COR-L47 (cell line): ENCODE measurements at places on chromosomes 6 and 20.

DNA sequence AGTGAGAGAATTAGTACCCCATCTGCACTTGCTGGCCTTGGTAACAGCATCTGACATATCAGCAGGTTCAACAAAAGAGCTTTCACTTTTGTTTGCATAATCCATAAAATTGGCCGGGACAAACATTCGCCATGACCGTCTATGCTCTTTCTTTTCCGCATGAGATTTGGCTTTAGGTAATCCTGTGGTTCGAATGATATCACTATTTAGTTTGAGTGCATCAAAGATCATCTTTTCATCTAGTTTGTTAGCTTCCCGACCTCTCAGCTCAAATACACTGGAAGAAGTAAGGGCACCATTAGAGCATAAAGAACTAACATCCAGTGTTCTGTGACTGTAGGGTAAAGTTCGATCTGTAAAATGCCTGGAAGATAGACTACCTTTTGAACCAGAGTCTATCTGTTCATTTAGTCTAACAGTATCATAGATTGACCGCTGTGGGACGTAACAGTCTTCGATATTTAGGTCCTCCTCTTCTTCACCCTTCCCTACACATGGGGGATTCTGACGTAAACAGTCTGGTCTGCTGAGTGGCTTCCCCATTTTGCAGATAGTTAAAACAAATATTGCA lies 101.6 kb downstream of the DST start:
- DNase-seq = no peak

DNA sequence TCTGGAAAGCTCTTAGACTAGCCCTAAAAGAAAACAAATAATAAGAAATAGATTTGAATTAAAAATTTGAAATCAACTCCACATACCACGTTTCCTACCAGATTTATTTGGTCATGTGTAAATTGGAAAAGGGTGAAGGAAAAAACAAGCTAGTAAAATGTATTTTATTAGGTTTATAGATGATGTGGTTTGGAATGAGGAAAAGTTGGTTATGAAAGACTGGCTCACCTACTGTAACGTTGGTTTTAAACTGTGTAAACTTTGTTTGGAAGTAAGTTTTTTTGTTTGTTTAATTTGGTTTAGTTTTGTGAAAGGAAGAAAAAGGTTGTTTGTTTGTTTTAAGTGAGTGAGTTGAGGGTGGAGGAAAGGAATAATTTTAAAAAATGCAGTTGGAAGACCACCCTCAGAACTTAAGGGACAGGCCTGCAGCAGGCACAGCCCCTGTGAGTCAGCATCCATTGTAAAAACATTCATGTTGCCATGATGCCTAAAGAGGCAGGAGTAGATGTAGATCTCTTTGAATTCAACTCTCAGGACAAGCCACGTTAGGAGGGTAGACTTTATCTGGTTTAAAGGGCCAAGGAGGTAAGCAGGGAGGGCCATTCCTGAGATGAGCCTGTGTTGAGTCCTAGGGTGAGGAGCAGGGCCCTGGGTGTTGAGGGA lies 93.7 kb upstream of the SCGN start:
- DNase-seq = no peak

- DNase-seq = no peak
Measured at GRCh38 chr6:18393698-18394097, 6.5 kb downstream of the RNF144B start.

DNA sequence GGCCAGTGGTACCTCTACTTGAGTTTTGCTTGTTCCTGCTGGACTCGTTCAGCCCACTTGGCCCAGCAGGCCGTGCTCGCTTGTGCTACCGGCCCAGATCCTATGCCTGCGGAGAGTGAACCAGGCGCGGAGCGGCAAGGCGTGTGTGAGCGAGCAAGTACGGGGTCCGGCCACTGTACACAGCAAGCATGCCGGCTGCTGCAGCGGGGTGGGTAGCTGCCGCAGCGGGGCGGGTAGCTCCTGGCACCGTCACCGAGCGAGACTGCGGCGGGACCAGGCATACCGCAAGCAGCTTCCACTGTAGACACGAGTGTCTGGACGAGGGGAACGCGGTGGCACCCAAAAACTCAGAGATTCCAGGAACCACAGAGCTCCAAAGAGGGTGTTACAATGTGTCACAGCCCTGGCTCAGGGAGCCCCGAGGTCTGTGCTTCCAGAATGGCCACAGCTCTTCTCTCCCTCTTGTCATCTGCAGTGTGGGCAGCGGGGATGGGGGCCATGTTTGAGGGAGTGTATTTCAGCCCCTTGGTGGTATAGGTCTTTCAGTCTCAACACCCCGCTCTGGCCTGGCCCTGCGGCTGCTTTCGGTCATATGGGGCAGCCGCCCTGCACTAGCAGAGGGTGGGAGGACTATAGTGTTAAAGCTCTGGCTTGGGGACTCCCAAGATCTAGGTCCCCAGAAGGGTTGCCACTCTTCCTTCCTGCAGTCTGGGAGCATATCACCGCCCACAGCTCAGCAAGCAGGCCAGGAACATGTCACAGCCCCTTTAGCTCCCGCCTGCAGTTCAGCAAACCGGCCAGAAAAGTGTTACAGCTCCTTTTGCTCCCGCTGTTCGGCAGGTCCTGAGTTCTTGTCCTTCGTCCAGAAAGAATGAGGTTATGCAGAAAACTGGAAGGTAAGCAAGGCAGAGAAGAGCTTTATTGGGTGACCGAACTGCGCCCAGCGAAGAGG lies 6.1 kb upstream of the RWDD1 start:
- DNase-seq = no peak

DNA sequence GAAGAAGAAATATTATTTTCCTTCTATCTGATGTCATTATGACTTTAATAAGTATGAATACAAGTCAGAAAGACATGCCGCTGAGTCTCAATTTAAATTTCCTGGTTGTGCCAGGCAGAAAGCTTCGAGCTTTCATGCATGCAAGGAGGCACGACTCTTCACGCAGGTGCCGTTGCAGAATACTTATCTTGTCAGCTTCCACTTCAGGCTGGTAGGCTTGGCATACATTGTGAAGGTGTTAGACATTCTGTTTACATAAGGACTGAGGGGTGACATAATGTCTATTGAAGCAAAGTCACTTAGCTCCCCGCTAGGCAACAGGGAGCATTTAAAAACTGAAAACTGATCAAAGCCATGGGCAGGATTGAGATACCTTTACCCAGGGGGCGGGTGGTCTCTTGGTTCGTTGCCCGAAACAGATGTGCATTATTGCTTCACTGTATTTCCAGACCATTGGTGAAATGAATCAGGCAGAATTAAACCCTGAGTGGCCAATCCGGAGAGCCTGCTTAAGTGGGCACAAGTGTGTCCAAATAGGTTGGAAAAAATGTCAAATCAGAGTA lies 16.4 kb downstream of the BMP6 start:
- no peak for DNase-seq

DNA sequence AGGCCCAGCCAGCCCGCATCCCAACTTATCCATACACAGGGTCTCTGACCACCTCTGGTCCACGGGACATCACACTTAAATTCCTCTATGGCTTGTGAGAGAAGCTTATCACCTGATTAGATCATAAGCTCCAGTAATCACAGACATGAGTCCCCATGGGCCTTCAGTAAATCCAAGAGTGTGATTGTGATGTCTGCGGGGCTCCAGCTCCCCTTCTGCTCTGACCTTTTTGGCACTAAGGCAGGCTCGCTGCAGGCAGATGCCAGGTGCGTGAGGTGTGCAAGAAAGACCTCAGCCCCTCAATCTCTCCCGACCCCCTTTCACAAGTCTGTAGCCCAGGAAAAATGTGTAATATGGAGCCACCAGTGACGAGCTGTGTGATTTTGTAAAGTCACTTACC lies 127.6 kb upstream of the DUSP22 start:
- DNase-seq = no peak

GRCh38 chr6:9095729-9096128 lies 660.4 kb upstream of the SLC35B3 start:
- peak; percentile 74 for DNase-seq

GRCh38 chr20:47198254-47198671 lies 158.2 kb downstream of the ZMYND8 start:
- no peak for DNase-seq

- no peak for DNase-seq
Measured at GRCh38 chr6:122713138-122713537, 66.4 kb upstream of the FABP7 start.

DNA sequence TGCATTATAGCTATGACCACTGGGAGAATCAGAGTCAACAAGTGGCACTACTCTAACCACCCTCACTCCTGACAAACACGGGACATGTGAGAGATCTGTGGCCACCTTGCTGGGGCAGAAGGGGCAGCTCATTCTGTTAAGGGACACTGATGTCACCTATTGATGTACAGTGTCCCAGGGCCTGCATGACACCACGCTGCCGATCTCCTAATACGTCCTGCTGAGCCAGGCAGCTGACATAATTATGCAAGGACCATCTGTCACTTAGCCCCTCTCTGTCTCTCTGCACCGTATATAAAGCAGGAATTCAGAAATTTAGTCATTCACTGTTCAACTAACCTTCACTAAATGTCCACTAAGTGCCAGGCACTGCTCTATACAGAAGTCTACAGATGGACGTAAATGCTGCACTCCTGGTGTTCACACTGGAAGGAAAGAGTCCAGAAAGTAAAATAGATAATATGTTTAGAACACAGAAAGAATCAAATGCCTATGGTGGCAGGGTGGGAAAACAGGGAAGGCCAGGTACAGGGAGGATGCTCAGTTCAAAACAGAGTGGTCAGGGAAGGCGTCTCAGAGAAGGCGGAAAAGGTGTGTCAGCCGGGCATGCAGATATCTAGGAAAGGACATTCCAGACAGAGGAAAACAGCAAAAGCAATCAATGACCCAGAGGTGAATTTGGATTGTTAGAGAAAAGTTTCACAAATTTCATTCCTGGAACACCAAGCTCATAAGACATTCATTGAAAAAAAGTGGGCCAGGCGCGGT lies 173.8 kb downstream of the ZNF217 start:
- DNase-seq = no peak
